Breast epithelium (tissue), 4 donors: ENCODE measurements at places on chromosomes 5 and 9.
A peak's percentile ranks its signal among the peaks of the same experiment; 100 is the strongest.

GRCh38 chr5:148011398-148012137 is 52.2 kb upstream of the SPINK5 start:
- no peaks in the 10 kb centered on the region for H3K27me3 ChIP-seq
- no peaks in the 10 kb centered on the region for H3K36me3 ChIP-seq
- H3K4me1 ChIP-seq: no peaks in the 10 kb centered on the region
- DNase-seq: no peak
- no peak overlapping the region for H3K4me3 ChIP-seq
- H3K27ac ChIP-seq: no peak overlapping the region

GRCh38 chr9:88233091-88233490 is 94.8 kb upstream of the SPATA31C2 start:
- no peaks in the 10 kb centered on the region for H3K36me3 ChIP-seq
- no peaks in the 10 kb centered on the region for H3K27me3 ChIP-seq
- no peak overlapping the region for H3K4me3 ChIP-seq
- H3K27ac ChIP-seq: no peak overlapping the region
- DNase-seq: no peak

DNA sequence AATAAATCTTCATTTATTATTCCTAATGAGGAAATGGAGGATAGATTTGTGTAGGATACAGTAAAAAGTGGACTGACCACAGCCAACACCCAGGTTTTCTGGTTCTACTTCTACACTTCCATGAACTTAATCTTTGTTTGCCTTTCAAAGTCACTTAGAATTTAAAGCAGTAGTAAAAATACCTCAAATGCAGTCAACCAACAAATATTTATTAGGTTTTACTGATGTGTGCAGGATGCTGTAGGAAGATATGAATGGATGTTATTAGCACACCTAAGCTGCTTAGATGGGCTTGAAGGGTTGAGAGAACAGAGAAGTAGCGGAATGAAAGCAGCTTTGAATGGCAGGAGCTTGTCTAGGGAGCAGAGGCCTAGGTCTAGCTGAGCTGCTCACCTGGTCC is 201.1 kb downstream of the PALM2AKAP2 start:
- no peak for DNase-seq
- no peak overlapping the region for H3K4me3 ChIP-seq
- H3K36me3 ChIP-seq: no peaks in the 10 kb centered on the region
- no peaks in the 10 kb centered on the region for H3K4me1 ChIP-seq
- H3K27ac ChIP-seq: no peak overlapping the region
- no peaks in the 10 kb centered on the region for H3K27me3 ChIP-seq

DNA sequence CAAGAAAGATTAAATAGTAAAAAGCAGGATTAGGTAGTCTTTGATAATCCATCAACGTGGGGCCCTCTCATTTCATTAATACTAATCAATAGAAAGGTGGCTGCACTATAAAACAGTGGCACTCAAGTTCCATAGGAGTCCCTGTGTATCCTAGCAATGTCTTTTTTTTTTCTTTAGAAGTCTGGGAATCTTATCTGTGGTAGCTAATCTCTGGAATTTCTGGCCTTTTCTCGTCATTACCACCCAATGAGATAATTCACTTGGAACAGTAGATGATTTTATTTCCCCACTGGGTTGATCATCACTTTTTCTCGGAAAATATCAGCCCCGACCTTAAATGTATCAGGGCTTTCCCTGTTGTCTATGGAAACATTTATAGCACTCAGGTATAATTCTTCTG is 86.8 kb upstream of the CDH6 start:
- H3K27me3 ChIP-seq: no peaks in the 10 kb centered on the region
- no peak overlapping the region for H3K27ac ChIP-seq
- H3K4me1 ChIP-seq: no peaks in the 10 kb centered on the region
- no peak for DNase-seq

- H3K4me1 ChIP-seq: no peaks in the 10 kb centered on the region
- no peak for DNase-seq
- no peak overlapping the region for H3K27ac ChIP-seq
- H3K4me3 ChIP-seq: no peak overlapping the region
- H3K27me3 ChIP-seq: no peaks in the 10 kb centered on the region
Observed at GRCh38 chr5:167851416-167851815, 440.0 kb upstream of the WWC1 start.

DNA sequence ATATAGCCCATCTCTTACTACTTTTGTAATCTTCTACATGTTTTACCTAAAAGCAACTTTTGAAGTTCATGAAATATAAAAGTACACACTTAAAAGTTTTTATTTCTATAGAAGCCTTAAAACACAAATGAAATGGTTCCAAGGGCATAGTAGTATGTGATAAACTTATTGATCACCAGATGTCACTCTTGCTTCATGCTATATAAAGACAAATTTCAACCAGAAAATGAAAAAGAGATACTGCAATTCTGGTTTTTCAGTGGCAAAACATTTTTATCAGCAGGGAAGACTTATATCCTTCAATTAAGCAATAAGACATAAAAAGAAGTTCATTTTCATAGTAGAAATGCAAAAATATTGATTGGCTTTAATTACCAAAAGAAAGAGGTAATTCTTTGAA is 69.4 kb upstream of the FBXL17 start:
- no peak for DNase-seq
- H3K4me3 ChIP-seq: no peak overlapping the region
- H3K27ac ChIP-seq: no peak overlapping the region
- H3K36me3 ChIP-seq: no peaks in the 10 kb centered on the region

DNA sequence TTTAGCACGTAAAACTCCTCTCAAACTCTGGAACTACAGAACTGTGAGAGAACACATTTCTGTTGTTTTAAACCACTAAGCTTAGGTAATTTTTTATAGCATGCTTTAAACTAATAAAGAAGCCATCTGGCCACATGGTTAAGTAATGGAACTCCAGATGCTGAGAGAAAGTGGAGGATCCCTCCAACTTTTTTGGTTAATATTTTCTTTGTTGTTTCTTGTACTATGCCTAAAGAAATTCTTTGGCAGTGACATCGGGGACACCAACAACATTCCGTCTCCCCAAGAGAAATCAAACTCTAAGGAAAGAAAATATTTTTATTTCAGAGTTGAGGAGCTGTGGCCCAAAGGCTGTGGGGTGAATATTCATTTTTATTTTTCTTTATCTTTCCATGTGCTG is 734.8 kb upstream of the CDH9 start:
- DNase-seq: no peak
- no peaks in the 10 kb centered on the region for H3K27me3 ChIP-seq
- H3K36me3 ChIP-seq: no peaks in the 10 kb centered on the region
- H3K27ac ChIP-seq: no peak overlapping the region
- no peak overlapping the region for H3K4me3 ChIP-seq

- no peak overlapping the region for H3K27ac ChIP-seq
- no peaks in the 10 kb centered on the region for H3K36me3 ChIP-seq
- DNase-seq: no peak
- H3K4me3 ChIP-seq: no peak overlapping the region
- no peaks in the 10 kb centered on the region for H3K4me1 ChIP-seq
Observed at GRCh38 chr9:7368410-7369292, 430.9 kb downstream of the DMAC1 start.

GRCh38 chr5:145793574-145793973 is 41.6 kb downstream of the PRELID2 start:
- DNase-seq: no peak
- no peak overlapping the region for H3K4me3 ChIP-seq
- peaks cover 4% of the 10 kb centered on the region for H3K36me3 ChIP-seq
- H3K4me1 ChIP-seq: no peaks in the 10 kb centered on the region
- H3K27ac ChIP-seq: no peak overlapping the region

DNA sequence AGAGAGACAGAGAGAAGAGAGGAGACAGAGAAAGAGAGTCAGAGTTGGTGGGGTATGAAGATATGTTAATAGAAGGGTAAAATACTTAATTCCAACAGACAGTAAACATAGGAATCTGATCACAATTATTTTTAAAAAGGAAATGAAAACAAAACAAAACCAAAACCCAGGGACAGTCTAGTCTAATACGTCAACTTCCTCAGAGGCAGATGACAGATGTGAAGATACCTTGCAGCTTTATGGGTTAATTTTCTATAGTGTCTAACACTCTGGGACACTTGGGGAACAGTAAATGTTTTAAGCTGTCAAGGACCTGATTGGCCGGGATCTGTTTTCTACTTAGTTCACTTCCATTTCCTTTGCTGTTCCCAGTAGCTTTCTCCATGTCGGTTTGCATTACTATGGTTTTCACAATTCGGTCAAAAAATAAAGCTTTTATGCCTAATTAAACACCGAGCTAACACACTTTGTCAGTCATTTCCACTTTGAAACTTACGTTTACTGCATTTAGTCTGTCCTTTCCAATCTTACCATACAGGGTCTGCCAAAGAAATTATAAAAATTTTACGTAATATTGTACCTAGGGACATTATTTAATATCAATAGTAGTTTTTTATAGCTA is 216.5 kb downstream of the MCTP1 start:
- H3K27me3 ChIP-seq: no peaks in the 10 kb centered on the region
- peak overlapping the region; percentile 14 for H3K27ac ChIP-seq
- H3K4me3 ChIP-seq: no peak overlapping the region
- no peaks in the 10 kb centered on the region for H3K4me1 ChIP-seq
- no peaks in the 10 kb centered on the region for H3K36me3 ChIP-seq

- H3K4me3 ChIP-seq: no peak overlapping the region
- no peaks in the 10 kb centered on the region for H3K4me1 ChIP-seq
- no peak for DNase-seq
Observed at GRCh38 chr5:10511741-10512640, 51.9 kb upstream of the ANKRD33B start.

GRCh38 chr9:137300567-137301080 is 1.4 kb downstream of the NRARP start:
- H3K4me3 ChIP-seq: peak overlapping the region; percentile 43
- H3K36me3 ChIP-seq: no peaks in the 10 kb centered on the region
- H3K27ac ChIP-seq: peak overlapping the region; percentile 72
- peaks cover 15% of the 10 kb centered on the region for H3K4me1 ChIP-seq
- no peak for DNase-seq

DNA sequence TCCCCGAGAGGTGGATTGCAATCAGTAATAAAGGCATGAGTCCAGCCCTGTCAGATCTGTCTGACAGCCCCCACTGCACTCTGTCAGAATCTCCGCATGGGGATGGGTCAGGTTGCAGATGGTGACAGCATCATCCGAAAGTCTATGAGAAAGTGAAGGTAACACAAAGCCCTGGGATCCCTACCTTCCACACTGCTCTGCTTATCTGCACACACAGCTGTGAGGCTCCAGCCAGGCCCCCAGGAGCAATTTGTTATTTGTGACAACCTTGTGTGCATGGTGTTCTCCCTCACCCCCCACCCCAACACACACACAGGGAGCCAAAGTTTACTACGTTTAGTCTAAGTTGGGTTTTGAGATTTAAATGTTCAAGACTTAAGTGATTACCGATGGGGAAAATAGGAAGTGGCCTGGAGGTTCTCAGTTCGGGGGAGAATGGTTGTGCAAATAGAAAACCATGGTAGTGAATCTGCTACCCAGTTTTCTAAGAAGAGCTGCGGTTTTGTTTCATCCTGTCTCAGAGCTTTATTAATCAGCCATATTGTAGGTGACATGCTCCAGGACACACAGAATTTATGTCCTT is 92.7 kb downstream of the SV2C start:
- no peak overlapping the region for H3K4me3 ChIP-seq
- H3K4me1 ChIP-seq: no peaks in the 10 kb centered on the region
- no peak for DNase-seq
- no peaks in the 10 kb centered on the region for H3K27me3 ChIP-seq
- no peaks in the 10 kb centered on the region for H3K36me3 ChIP-seq

- H3K27ac ChIP-seq: peak overlapping the region; percentile 77
- H3K4me1 ChIP-seq: peaks cover 5% of the 10 kb centered on the region
- peak overlapping the region; percentile 41 for H3K4me3 ChIP-seq
- DNase-seq: no peak
Observed at GRCh38 chr9:129568560-129569501, 52.1 kb downstream of the C9orf50 start.
